ENCODE measurements at places on chromosomes 3 and 15.

DNA sequence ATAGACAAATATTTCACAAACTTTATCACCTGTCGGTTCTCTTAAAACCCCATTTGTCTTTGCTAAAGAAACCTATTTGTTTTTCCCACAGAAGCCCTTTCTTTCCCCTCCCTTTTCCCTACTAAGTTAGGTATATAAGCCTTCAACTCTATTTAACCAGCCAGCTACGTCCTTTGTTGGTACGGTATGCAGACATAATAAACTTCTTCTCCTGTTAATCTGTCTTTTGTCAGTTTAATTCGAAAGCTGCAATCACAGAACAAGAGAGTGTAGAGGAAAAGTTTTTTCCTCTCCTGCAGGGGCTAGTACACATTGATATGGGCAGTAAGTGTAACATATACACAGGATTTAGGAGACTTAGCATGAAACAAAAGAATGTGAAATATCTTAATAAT is 21.9 kb upstream of the C15orf39 start:
- no peak for DNase-seq

DNA sequence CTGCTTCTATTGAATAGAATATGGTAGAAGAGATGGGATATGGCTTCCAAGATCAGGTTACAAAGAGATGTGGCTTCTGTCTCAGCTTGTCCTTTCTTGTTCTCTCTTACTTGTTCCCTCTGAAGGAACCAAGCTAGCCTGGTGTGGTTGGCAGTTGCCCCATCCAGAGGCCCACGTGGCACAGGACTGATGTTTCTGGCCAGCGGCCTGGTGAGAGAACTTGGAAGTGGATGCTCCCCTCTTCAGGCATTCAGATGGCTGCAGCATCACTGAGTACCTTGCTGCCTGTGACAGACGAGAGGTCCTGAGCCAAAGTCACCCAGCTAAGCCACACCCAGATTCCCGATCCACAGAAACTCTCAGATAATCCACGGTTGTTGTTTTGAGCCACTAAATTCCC is 183.6 kb downstream of the NSMCE3 start:
- DNase-seq: no peak

GRCh38 chr3:13881536-13882410 is 1.9 kb upstream of the WNT7A start:
- no peak for DNase-seq

DNA sequence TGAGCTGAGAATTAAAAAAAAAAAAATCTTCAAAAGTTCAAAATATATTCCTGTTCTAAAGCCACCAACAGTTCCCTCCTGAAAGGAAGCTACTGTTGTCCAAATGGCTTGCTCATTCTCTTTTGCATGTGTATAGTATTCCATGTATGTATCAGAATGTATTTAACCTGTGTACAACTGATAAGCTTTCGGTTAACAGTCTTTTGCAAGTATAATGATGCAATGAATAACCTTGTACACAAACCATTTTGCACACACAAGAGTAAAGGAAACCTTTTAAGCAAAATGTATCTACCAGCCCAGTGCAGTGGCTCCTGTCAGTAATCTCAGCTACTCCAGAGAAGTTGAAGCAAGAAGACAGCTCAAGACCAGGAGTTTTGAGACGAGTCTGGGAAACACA is 32.6 kb downstream of the TOPBP1 start:
- no peak for DNase-seq

DNA sequence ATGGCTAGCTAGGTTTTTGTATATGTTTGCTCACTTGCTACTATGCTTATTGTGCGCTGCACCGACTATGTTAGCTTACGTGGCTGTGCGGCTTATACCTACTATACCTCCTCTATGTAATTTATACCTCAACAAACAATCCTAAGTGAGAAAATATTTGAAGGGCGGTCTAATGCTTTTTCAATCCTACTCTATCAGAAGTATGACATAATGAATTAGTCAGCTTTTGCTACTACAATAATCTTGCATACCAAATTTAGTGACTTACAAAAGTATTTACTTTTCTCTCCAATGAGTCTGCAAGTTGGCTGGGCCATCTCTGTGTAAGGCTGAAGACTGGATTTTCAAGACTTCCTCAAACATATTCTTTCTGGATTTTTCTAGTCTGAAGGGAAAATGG is 391.2 kb upstream of the NECTIN3 start:
- no peak for DNase-seq

- no peak for DNase-seq
Observed at GRCh38 chr3:61956236-61956635, 394.9 kb downstream of the PTPRG start.

- no peak for DNase-seq
Observed at GRCh38 chr3:129326595-129326994, 47.9 kb downstream of the HMCES start.

- DNase-seq: no peak
Observed at GRCh38 chr3:118803096-118803476, 231.6 kb downstream of the IGSF11 start.

GRCh38 chr15:77831986-77832385 is 199.3 kb upstream of the LINGO1 start:
- no peak for DNase-seq

DNA sequence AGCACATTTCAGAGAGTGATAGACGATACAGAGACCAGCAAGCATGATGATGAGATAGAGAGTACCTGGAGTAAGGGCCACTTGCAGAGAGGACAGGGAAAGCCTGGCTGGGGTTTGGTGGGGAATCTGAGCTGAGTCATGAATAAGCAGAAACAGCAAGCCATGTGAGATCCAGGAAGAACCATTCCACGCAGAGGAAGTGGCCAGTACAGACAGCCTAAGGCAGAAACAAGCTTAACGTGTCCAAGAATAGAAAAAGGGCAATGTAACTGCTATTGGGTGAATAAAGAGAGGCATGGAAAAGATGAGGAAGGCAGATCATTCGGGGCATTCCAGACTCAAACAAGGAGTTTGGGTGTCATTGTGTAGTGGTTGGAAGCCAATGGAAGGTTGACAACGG is 816.3 kb upstream of the CFAP20DC start:
- DNase-seq: no peak

- no peak for DNase-seq
Observed at GRCh38 chr15:60551781-60552161, 72.8 kb upstream of the ICE2 start.

GRCh38 chr15:63891768-63892133 is 58.0 kb upstream of the HERC1 start:
- no peak for DNase-seq

GRCh38 chr3:120516136-120516535 is 65.3 kb upstream of the FSTL1 start:
- DNase-seq: no peak

DNA sequence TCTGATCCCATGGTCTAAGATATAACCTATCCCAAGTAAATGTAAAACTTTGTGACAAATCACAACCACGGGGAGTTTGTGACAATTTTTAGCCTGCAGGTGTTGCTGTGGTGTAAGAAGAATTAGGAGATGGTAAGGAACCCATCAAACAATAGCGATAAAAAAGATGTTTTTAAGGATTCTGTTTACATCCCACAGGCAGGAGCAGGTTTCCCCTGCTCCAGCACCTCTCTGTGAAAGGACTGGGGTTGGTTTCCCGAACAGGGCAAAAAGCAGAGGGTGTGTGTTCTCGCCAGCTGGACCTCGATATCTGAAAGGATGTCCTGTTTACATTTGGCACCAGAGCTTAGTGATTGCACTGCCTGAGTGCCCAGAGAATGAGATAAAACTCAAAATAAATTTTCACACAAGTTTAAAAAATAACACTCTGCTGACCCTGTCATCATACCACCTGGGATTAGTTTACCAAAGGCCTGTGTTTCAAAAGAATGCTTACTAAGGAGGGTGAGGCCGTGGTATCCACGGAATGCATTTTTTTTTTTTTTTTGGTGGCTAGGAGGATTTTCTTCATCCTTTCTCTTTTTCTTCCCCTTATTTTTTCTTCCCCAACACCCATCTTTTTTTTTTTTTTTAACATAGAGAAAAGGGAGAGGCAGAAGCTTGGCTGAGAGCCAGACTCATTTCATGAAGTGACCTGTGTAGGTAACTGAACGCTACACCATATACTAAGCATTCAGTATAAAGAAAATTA is 151.8 kb upstream of the DPH6 start:
- no peak for DNase-seq

DNA sequence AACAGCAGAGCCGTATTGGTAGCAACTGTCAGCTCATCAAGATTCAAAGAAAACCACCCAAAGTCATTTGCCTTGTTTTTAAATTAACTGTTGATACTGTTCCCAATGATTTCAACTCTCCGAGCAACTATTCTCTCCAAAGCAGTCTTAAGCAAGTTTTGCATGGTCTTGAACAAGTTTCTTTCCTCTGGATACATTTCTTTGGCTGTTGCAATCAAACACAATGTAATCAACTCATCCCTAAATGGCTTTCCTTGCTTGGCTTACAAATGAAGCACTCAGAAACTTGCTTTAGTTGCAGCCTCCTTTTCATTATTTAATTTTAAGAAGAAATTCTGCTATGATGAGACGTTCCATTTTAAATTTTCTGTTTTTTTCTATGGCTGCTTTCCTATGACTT is 15.5 kb upstream of the MUC13 start:
- no peak for DNase-seq

DNA sequence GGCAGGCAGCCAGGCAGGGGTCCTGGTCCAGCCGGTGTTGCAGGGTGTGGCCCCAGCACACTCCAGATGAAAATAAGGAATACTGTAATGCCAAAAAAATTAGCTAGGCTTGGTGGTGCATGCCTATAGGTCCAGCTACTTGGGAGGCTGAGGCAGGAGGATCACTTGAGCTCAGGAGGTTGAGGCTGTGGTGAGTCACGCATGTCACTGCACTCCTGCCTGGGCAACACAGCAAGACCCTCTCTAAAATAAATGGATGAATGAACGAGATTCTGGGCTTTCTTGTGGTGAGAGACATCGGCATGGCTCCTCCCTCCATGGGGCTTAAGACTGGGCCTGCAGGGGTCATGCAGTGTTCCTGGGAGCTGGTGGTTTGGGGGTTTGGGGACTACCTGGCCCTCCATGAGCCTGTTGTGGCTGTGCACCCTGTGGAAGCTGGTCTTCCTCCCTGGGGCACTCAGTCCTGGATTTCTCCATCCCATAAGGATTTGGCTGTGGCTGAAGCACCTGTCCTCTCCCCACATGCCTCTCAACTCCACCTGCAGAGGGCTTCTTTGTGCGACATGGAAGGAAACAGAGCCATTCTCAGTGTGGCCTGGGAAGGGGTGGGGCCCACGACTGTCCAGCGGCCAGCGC is 7.6 kb upstream of the RCCD1 start:
- DNase-seq: no peak

DNA sequence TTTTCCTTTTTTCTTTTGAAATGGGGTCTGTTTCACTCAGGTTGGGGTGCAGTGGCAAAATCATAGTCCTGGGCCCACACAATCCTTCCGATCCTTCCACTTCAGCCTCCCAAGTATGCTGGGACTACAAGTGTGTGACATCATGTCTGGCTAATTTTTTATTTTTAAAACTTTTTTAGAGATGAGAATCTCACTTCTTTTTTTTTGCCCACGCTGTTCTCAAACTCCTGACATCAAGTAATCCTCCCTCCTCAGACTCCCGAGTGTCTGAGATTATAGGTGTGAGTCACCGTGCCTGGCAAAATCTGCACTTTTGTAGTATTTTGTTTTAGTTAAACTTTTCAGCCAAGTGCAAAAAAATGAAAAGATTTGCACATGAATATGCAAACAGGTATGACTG is 171.0 kb downstream of the FNDC3B start:
- DNase-seq: no peak

- DNase-seq: no peak
Observed at GRCh38 chr3:115687721-115688120, 64.4 kb downstream of the GAP43 start.

DNA sequence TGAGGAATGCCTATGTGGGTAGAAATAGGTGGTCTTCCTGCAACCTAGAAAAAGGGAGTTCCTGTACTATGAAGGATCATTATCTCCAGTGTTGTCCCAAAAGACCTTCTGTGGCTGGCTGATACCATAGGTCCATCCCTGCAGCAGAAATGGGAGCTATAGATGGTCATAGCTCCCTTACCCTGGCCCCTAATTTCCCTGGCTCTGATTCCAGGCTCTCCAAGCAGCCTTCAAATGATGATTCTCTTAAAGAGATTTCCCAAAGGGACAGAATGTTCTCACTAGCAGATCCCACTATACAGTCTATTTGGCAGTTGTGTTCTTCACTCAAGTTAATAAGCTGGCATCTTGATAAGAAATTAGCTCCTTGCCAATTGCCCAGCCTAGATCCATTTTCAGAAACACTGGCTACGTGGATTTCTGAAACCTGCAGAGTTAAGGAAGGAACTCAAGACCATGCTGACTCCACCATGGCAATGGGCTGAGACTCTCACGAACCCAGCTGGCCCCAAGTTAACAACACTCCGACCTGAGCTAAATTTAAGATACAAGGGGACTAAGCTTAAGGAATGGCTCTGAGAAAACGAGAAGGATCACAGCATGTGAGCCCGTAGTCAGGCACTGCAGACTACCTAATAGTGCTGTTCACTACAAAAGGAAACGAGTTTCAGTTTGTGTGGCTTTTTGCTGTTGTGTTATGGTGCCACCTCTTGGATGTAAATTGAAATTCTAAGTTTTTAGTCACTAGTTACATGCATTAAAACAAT is 11.4 kb downstream of the C15orf40 start:
- DNase-seq: peak; percentile 16

- no peak for DNase-seq
Observed at GRCh38 chr3:99236576-99236975, 335.1 kb upstream of the DCBLD2 start.

DNA sequence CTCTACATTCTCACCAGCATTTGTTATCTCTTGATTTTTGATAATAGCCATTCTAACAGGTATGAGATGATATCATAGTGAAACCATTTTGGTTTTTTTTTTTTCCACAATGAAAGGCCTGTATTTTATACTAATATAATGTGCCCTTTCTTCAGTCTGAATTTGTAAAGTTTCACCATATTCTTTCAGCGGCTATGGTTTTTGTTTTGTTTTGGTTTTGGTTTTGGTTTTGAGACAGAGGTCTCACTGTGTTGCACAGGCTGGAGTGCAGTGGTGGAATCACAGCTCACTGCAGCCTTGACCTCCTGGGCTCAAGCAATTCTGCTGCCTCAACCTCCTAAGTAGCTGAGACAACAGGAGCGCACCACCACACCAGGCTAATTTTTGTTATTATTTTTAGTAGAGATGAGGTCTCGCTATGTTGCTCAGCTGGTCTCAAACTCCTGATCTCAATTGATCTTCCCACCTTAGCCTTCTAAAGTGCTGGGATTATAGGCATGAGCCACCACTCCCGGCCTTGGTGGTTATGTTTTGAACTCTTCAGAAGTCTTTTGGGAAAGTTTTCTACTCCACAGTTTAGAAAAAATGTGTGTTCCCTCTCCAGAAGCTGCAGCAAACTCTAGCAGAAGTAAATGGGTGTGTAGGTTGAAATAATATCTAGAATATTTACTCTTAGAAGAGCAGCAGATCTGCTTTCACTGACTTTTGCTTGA is 110.2 kb upstream of the UMPS start:
- DNase-seq: no peak

DNA sequence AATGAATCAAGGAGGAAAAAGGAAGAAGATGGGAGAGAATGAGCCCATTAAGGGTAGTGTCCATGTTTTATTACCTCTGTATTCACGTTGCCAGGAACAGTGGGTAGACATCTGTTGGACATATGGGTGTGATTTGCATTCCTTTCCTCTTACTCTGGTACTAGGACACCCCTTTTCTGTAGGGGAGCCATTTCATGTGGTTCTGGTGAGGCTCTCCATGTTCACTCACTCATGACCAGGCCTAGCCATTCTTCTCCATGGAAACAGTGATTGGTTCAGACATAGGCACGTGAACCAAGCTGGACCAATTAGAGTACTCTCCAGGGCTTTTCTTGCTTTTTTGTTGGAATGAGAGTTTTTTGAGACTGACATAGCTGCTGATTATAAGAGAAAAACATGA is 39.6 kb upstream of the PDCD6IP start:
- DNase-seq: no peak

- no peak for DNase-seq
Observed at GRCh38 chr3:175668300-175668699, 809.2 kb downstream of the NAALADL2 start.

Data from activated naive CD4-positive, alpha-beta T cell treated with Interleukin-2 at 50 U/mL for 16 hours (primary cell).